ENCODE measurements at places on chromosomes 16 and 17.
A peak's percentile ranks its signal among the peaks of the same experiment; 100 is the strongest.

GRCh38 chr17:41004397-41004796 lies 4.5 kb downstream of the KRTAP3-1 start:
- no peak for DNase-seq

GRCh38 chr17:29124925-29125273 lies 55.3 kb downstream of the MYO18A start:
- DNase-seq, result no peak

DNA sequence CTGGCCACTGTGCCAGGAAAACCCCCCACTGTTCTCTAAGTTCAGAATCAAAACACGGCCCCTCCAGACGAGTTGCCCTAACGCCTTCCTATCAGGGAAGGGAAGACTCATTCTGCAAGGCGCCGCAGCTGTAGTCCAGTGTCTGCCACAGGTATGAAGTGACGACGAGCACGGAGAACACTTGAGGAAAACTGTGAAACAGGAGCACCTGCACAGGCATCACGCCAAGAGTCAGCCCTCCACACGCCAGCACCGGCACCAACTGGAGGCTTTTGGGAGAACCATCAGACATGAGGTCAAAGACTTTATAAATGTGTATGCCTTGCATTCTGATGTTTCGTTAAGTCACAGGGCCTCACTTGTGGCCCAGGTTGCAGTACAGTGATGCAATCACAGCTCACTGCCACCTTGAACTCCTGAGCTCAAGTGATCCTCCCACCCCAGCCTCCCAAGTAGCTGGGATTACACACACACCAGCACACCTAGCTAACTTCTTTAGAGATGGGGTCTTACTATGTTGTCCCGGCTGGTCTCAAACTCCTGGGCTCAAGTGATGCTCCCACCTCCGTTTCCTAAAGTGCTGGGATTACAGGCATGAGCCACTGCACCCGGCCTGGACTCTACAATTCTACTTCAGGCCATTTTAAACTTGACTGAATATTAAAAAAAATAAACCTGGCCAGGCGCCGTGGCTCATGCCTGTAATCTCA lies 22.9 kb downstream of the KLHDC4 start:
- DNase-seq, result no peak

GRCh38 chr17:43418441-43419374 lies 19.9 kb downstream of the ARL4D start:
- DNase-seq, result peak; percentile 91

GRCh38 chr16:29029168-29029994 lies 44.5 kb downstream of the LAT start:
- peak; percentile 91 for DNase-seq

GRCh38 chr17:3276126-3276525 lies 22.0 kb downstream of the OR3A1 start:
- DNase-seq, result no peak

DNA sequence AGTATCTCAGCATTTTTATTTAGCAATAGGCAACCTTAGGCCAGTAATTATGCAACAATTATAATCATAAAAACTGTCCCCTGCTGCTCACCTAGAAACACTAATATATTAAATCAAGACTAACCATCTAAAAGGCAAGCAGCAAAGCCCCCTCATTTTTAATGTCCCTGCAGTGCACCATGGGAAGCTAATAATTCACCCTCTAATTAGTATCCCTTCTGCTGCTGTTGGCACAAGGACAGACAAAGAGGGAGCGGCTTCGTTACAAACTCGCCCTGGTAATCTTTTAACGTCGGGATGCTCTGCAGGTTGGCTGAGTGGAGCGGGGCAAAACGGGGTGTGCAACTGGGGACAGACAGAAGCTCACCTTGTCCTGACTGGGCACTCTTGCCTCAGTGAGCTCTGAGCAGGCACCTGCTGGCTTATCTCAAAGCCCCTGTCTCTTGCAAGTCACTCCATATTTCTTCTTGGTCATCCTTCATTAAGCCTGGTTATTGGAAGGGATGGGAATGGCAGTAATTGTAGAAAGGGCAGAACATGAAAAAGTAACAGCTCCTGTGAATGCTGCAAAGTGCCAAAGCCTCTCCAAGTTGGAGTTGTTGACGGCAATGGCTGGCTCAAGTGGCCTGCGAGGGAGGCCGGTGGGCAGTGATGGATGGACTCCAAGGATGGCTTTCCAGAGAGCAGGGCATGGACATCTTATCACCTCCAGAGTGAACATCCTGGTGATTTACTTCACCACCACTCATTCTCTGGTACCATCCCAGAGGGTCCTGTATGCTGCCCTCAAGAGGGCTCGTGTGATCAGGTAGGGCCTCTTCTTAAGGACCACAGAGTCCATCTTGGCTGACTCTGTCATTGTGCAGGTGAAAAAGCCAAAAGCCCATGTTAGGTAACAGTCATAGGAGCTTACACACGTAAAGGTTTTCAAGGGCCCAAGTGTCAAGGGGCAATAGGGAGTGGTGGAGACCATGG lies 219.6 kb upstream of the N4BP1 start:
- DNase-seq, result no peak

- DNase-seq, result no peak
Observed at GRCh38 chr16:85124636-85125346, 12.5 kb upstream of the CIBAR2 start.

- DNase-seq, result no peak
Observed at GRCh38 chr16:30910427-30911029, 12.8 kb upstream of the FBXL19 start.

- no peak for DNase-seq
Observed at GRCh38 chr17:72795941-72796340, 296.5 kb downstream of the SLC39A11 start.

- DNase-seq, result no peak
Observed at GRCh38 chr17:61834610-61835009, 28.7 kb downstream of the BRIP1 start.

- no peak for DNase-seq
Observed at GRCh38 chr16:81846105-81846504, 67.0 kb downstream of the PLCG2 start.

GRCh38 chr16:30896261-30896888 lies at the start of gene CTF1:
TSS of gene CTF1 (plus strand) at chr16:30896614. CDS start at chr16:30896644, 30 bp downstream.
- DNase-seq, result peak; percentile 95

GRCh38 chr16:4511441-4512082 lies 27.0 kb downstream of the CDIP1 start:
- DNase-seq, result peak; percentile 25

DNA sequence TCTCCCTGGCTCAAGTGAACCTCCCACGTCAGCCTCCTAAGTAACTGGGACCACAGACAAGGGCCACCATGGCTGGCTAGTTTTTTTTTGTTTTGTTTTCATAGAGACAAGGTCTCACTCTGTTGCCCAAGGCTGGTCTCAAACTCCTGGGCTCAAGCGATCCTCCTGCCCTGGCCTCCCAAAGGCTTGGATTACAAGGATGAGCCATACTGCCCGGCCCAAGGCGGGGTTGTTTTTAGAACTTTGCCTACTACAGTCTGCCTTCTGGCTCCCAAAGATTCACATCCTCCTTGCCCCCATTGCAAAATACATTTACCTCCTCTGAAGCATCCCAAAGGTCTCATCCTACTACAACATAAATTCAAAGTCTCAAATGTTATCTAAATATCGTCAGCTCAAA lies 49.5 kb upstream of the PHOSPHO1 start:
- DNase-seq, result no peak

- peak; percentile 12 for DNase-seq
Observed at GRCh38 chr17:6450926-6451832, 6.9 kb downstream of the PIMREG start.

DNA sequence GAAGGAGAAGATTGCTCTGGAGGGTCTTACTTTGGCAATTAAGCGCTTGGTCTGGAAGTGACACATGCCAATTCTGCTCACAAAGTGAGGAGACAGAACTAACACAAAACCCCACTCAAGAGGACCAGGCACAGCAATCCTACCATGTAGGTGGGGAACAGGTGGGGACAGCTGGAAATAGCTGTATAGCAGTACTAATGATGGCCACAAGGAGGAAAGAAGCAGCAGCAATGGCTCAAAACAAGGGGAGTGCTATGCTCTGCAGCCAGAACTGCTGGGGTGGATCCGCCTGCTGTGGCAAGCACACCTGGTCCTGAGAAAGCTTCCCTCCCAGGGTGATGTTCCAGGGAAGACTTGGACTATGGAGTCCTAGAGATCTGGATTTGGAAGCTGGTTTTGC lies 17.0 kb upstream of the TMEM132E start:
- DNase-seq, result no peak

DNA sequence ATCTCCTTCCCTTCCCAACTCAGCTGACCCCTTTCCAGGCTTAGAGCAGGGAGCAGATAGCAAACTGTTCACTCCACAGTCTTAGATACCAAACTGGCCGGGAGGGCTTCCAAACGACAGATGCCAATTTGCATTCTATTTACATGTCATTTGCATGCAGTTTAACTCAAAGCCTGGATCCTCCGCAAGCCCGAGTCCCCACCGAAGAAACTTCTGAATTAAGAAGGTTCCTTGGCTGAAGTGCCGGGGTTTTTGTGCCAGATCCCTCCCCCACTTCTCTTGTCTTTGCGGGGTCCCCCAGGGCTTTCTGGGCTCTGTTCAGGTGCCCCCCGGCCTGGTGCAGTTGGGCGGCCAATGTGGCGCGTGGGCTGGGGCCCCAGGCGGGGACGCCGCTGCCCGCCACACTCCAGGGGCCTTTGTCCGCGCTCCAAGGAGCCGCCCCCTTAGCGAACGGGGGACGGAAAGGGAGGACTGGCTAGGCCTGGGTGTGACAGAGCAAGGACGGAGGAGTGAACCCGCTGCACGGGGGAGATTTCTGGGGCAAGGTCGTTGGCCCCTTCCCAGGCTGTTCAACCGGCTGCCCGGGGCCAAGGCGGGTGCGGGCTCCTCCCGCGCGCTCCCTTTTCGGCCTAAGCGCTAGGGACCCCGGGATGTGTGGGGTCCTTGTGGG lies 1.2 kb downstream of the GPRC5B start:
- no peak for DNase-seq

DNA sequence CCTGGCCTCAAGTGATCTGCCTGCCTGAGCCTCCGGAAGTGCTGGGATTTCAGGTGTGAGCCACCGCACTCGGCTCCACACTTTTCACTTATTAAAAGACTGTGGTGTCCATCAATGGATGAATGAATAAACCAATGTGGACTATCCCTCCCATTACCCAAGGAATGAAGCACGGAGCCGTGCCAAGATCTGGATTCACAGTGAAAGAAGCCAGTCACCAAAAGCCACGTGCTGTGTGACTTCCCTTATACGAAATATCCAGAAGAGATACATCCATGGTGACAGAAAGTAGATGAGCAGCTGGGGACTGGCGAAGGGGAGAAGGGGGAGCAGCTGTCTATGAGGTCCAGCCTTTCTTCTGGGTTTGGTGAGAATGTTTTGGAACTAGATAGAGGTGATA lies 48.2 kb upstream of the STH start:
- no peak for DNase-seq

DNA sequence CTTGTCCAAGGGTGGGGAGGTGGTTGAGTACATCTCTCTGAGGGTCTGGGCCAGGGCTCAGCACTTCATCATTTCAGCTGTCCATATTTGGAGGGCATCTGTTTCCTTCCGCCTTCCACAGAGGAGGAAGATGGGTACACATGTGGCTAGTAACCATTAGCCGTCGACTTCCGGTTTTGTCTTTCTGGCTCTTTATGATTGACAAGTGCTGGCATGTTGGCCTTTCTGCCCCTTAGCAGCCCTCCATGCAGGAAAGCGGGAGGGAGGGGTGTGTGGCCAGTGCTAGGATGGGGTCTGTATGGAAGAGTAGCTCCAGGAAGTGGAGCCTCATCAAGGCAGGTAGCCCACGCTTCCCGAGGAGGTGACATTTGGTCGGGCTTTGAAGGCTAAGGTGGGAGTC lies 69.6 kb downstream of the RAI1 start:
- DNase-seq, result no peak

GRCh38 chr17:60348616-60349015 lies 43.3 kb downstream of the USP32 start:
- DNase-seq, result no peak

DNA sequence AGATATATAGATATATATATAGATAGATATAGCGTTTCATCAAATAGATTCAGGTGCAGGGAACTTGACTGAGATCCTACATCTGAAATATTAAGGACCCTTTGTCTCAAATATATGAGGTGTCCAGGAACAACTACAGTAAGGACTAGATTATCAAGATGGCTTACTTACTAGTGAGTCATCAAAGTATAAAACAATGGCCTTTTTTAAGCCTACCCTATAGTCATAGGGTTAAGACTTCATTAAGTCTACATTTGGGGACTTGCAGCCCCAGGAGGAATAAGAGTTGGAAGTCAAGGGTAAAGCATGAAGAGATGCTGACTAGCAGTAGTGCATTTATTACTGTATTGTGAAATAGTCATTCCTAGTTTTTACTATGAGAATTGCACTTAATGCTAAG lies 1023.4 kb downstream of the CDH11 start:
- DNase-seq, result no peak

DNA sequence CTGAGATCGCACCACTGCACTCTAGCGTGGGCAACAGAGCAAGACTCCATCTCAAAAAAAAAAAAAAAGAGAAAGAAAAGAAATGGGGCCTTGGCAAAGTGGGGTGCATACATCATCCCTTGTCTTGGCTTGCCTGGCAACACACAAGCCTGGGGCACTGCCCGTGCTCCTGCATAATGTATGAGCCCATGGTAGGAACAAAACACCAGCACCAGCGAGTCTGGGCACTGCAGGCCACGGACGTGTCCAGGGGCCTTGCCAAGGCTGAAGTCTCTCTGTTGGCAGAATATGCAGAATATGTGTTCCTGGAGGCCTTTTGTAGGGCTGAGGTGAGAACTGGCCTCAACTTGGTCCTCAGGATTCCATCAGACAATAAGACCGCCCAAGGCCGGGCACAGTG lies 15.7 kb upstream of the ALDOA start:
- no peak for DNase-seq

All from fibroblast of upper back skin (primary cell).